ENCODE measurements at places on chromosomes 1 and 21. TPM values are rescaled to one million over a fixed set of nuclear protein-coding genes. Genes with fewer than 3 reads are reported as not detected.
A peak's percentile ranks its signal among the peaks of the same experiment; 100 is the strongest.

Gene ZNF683
- polyA plus RNA-seq: not detected

Gene CGN
- 55.6 TPM for polyA plus RNA-seq

Gene ATAD3C
- polyA plus RNA-seq: 1.7 TPM

Gene C1orf53
- 1.9 TPM for polyA plus RNA-seq

Gene PYHIN1
- 0.15 TPM for polyA plus RNA-seq

Gene PTPRU
- 13.1 TPM for polyA plus RNA-seq

Gene PLA2G2D
- polyA plus RNA-seq: 0.08 TPM

Gene SPATA17
- polyA plus RNA-seq: 17.0 TPM

GRCh38 chr1:58727364-58727763, 27.5 kb upstream of the MYSM1 start:
- DNase-seq: no peak

- DNase-seq: no peak
Measured at GRCh38 chr1:150560011-150560438, 10.8 kb downstream of the ADAMTSL4 start.

DNA sequence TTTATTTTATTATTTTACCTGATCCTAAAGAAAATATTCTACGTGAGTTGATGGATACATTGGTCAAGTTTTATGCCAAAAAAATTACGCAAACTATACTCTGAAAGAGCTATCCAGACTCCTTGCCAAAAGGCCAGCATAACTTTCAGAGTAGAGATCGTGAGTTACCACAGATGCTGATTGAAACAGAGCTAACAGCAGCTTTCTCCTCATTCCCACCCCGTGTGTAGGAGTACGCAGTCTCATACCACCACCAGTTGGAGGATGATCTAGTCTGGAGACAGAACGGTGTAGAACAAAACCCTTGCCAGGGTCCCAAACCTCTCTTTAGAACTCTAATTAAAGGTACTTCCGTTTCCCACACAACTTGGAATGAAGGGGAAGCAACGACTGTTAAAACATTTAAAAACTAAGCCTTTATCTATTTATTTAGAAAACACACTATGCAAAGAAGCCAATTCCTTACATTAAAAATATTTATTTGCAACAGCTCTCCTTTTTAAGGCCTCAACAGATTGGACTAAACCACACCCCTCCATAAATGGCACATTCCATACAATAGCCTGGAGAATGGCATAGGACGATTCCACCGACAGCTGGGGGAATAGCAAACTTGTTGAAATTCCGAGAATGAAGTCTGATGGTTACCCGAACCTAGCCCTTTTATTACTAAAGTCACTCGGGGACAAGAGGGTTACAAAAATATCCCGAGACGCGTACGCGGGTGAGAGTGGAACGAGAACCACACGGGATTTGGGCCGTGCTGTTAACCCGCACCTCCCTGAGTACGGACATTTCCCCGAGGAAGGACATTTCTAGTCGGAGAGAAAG, 1.4 kb downstream of the NUCKS1 start:
- DNase-seq: peak; percentile 69

DNA sequence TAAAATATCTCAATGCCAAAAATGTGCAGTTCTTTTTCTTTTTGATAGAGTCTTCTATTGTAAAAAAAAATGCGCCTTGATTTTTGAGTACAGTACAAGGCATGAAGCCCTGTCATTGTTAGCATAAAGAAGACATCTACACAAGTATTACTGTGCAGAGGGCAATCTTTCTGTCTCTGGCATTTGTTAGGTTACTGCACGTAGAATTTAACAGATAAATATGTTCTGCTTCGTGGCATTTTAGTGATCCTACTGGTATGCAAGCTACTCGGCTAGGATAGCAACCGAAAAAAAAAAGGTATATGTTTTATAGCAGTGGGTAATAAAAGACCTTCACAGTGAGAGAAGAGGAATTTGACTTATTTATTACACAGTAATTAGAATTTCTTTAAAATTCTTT, 492.9 kb upstream of the ADGRL2 start:
- no peak for DNase-seq

GRCh38 chr1:229136822-229137221, 134.1 kb upstream of the RAB4A start:
- no peak for DNase-seq

DNA sequence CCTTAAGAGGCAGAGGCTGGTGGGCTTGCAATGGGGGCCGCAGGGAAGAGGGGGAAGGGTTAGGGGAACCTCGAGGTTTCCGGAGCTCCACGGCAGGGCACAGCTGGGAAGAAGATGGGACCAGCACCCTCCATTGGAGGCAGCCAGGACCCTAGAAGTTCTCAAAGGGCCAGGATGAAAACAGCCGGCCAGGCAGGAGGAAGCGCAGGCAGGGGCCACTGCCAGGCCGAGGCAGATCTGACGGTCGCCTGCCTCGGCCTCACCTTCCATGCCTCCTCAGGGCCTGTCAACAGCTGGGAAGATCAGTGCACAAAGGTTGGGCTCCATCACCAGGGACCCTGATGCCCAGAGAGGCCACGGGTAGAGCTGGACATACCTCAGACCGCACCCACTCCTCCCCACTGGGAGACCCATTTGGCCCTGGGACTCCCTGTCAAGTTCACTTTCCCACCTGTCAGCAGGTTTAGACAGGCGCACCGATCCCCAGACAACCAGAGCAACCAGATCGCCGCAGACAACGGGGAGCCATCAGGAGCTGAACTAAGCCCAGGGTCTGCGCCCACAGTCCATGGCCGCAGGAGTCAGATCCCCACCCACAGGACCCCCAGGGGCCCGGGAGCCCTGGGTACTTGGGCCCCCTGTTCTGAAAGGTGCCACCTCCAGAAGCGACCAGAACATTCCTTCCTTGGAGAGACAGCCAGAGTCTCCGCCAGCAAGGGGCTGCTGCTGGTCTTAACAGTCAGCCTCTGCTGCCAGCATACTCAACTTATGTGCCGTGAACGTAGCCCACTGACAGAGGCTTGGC, 2.2 kb downstream of the SLC19A1 start:
- no peak for DNase-seq

DNA sequence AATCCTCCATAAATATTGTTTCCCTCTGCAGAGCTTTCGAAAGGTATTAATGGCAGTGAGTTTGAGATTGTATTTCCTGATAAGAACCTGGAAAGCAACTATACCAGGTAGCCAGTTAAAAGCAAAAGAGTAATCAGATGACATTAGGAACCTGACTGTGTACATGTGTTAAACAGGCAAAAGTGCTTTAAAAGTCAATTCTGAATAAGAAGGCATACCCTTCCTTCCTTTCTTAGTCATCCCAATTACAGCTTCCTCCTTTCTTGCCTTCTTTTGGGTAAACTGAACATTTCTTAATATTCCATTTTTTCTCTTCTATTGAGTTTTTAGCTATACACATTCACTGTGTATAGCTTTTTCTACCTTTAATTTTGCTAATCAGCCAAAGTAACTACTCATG, 144.7 kb downstream of the ZNF281 start:
- no peak for DNase-seq

DNA sequence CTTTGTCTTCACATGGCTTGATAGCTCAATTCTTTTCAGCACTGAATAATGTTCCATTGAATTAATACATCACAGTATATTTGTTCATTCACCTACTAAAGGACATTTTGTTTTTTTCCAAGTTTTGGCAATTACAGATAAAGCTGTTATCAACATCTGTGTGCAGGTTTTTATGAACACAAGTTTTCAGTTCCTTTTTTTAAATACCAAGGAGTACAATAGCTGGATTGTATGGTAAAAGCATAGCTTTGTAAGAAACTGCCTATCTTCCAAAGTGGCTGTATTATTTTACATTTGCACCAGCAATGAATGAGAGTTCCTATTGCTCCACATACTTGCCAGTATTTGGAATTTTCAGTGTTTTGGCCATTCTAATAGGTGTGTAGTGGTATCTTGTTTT, 4.8 kb upstream of the MCOLN2 start:
- no peak for DNase-seq

- no peak for DNase-seq
Measured at GRCh38 chr1:2250721-2251281, 22.7 kb downstream of the SKI start.

- no peak for DNase-seq
Measured at GRCh38 chr1:92482665-92483609, 3.8 kb downstream of the GFI1 start.

DNA sequence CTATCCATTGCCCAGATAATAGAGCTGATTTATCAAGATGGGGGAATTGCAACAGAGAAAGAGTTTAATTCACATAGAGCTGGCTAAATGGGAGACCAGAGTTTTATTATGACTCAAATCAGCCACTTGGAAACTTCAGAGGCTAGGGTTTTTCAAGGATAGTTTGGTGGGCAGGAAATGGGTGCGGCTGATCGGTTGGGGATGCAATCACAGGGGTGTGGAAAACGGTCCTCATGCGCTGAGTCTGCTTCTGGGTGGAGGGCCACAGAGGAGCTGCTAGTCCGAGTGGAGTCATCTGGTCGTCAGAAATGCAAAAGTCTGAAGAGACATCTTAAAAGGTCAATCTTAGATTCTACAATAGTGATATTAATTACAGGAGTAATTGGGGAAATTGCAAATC, 32.0 kb upstream of the FAM89A start:
- no peak for DNase-seq

DNA sequence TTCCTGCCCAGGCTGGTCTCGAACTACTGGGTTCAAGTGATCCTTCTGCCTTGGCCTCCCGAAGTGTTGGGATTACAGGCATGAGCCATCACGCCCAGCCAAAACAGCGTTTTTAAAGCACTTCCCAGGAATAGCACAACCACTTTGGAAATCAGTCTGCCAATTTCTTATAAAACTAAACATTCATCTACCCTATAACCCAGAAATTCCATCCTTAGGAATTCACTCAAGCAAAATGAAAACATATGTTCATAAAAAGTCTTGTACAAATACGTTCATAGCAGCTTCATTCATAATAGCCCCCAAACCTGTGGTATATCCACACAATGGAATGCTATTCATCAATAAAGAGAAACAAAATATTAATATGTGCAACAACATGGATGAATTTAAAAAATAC, 36.1 kb downstream of the PHC2 start:
- no peak for DNase-seq
